ENCODE measurements at places on chromosomes 1 and 21.
A peak's percentile ranks its signal among the peaks of the same experiment; 100 is the strongest.

GRCh38 chr1:162910161-162910560 lies 49.2 kb upstream of the CCDC190 start:
- no peak for DNase-seq

GRCh38 chr1:29519788-29520110 lies 283.4 kb downstream of the PTPRU start:
- DNase-seq: no peak

GRCh38 chr1:176055398-176055797 lies 151.7 kb downstream of the COP1 start:
- no peak for DNase-seq

DNA sequence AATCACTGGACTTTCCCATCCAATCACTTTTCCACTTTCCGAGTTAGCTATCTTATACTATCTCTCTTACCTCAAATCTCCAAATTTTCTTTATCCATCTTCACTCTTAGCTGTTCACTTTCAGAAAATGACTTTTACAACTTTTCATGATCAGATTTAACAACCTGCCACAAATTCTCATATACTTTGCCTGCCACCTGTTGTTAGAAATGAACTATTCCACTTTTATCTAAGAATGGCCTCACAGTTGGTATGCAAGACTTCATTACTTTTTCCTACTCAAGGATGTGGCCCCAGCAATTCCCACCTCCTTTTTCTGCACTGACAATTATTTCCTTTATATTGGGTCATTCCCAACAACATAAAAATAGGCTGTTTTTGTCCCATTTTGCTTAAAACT lies 93.6 kb upstream of the DEPDC1 start:
- no peak for DNase-seq

- DNase-seq: no peak
Measured at GRCh38 chr1:53190210-53190611, 6.4 kb upstream of the CPT2 start.

GRCh38 chr1:223849352-223850254 lies 3.9 kb upstream of the TP53BP2 start:
- no peak for DNase-seq

DNA sequence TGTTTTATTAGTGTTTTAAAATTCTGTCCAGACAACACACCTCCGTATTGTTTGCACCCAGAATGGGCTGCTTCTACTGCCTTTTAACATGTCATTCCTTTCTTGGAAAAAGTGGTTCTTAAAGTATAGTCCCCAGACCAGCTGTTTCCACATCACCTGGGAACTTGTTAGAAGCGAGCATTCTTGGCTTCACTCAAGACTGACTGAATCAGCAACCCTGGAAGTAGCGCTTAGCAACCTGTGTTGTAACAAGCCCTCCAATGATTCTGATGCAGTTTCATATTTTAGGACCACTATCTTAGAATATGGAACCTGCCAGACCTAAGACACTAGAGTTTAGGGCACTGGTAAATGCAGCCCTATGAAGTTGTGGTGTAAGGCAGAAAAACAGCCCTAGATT lies 6.0 kb upstream of the PPIE start:
- DNase-seq: peak; percentile 20

DNA sequence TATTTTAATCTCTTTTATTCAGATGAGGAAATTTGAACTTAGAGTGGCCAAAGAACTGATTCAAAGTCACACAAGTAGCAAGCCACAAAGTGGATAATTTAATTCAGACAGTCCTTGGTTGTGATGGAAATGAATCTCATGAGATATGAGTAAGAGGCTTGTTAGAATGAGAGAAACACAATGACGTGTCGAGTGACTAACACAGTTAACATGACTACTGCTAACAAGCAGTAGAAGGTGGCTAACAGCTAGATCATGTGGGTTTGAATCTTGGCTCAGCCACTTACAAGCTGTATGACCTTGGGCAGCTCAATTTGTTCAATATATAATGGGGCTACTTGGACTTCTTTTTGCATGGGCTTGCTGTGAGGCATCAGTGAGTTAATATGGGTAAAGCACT lies 104.5 kb upstream of the LMO4 start:
- no peak for DNase-seq

DNA sequence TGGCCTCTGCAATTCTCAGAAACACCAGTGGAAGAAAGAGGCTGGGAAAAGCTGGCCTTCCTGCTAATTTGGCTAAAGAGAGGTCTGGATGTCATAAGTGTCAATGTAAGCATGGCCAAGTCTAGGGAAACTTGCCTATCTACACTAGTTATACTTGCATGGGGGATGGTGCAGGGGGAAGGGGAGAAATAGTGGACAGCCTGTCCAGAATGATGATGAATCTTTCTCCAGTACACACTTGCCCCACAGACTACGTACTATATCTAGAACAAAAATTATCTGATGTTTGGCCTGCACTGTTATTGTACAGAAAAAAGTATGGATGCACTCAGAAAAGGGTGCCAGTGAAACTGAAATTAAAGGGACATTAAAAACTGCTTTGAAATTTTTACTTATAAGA lies 114.5 kb downstream of the SLC25A24 start:
- DNase-seq: no peak

- no peak for DNase-seq
Measured at GRCh38 chr1:62727656-62728407, 39.6 kb upstream of the DOCK7 start.

- DNase-seq: no peak
Measured at GRCh38 chr1:164064501-164064900, 494.5 kb upstream of the PBX1 start.

DNA sequence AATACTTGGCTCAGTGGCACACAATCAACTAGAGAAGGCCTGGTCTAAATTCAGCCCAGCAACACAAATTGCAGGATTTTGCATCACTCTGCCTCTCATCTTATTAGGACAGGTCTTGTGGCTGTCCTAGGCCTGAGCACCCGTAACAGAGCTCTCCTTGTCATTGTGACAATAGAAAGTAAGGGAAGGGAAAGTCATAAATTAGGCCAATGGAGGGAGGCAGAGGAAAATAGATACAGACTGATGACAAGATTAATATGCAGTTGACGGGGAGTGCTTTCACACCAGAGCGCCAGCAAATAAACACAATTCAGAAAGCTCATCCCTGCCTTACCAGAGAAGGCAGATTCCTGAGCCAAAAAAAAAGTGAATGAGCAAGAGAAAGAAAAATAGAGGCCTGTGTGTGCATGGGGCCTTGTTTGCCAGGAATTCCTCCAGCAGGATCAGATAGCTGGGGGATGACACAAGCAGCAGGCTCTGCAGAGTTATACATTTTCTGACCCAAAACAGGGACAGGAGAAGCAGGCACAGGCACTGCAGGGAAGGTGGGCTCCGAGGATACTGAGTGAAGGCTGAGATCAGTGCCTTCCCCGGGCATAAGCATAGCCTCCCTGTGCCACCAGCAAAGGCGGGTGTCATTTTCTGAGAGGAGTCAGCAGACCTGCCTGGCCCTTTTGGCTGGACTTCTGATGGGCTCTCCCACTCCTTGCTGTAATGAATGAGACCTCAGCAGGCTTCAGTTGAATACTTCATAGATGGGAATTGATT lies 110.0 kb upstream of the SPAG17 start:
- DNase-seq: no peak
